ENCODE measurements at places on chromosomes 7 and 10.

DNA sequence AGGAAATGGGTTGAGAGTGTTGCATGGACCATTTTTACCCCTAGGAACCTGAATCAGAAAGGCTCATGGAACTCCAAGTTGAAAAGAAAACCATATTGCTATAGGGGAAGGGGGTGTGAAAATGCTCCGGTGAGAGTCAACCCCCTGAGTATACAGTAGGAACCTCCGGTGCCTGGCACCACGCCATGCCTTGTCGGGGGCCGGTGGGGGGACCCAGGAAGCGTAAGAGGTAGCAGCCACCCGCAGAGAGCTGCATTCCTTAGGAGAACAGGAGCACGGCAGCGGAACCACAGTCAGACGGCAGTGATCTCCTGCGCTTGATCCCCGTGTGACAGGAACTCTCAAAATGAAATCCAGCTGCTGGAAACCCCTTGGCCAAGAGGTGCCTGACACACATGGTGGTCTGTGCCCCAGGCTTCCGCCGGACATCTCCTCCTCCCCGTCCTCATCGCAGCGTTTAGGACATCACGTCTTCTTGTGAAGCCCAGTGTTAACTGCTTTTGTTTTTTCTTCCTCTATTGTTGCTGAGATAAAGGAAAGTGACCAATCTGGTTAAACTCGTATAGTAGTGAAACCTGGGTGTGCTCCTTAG, 186.8 kb downstream of the CELF2 start:
- no peak for DNase-seq

- no peak for DNase-seq
Observed at GRCh38 chr7:91054374-91054773, 209.9 kb upstream of the FZD1 start.

DNA sequence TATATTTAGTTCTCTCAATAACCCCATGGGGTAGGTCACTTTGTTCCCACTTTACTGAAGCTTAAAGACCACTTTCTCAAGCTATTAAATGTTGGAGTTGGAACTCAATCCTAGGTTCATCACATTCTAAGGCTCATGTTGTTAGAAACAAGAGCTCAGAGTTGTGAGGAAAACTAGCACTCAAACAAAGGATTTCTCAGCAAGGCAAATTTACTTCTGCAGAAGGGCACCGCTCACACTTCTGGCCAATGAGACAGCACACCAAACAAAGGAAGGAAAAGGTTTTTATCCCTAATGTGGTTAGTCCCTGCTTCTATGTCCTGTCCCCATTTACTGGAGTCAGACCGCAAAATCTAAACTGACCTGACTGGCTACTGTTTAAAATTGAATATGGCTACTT, 214.6 kb upstream of the PHF14 start:
- no peak for DNase-seq

- no peak for DNase-seq
Observed at GRCh38 chr10:57706576-57707299, 561.0 kb downstream of the IPMK start.

GRCh38 chr7:151078233-151079040, 2.2 kb downstream of the FASTK start:
- DNase-seq: no peak

DNA sequence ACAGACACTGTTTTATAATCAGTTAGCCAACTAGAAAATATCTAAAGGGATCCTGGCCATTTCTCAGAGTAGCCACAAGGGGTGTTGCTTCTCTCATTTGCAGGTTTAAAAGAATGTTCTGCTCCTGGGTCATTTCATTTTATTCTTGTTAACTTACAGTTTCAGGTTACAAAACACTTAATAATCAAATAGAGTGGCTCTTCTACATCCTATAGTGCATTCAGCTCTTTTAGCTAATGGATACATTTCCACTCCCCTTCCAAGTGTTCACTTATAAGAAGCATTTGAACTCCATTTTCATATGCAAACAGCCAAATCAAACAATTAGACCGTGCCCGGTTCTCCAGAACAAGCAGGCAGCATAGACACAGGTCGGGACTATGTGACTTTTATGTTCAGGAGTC, 117.5 kb downstream of the TRIL start:
- no peak for DNase-seq

GRCh38 chr10:24790599-24790998, 66.9 kb upstream of the ARHGAP21 start:
- no peak for DNase-seq

DNA sequence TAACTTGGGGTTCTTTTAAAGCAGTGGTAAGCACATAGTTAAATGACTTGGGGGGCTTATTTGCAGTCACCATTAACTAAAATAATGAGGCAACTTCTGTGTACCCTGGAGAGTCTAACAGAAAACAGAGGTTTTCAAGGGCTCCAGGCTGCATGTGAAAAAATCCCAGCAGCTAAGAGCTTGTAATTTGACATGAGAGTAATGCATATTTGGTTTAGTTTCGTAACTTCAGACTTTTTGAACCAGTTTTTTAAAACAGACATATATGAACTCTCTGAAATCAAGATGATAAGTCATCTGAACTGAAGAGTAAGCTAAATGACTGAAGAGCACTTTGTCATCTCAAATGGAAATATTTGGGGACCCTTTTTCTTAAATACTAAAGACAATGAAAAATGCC, 40.2 kb upstream of the IFRD1 start:
- DNase-seq: no peak

GRCh38 chr7:142827951-142828500, 26.9 kb upstream of the EPHB6 start:
- no peak for DNase-seq

DNA sequence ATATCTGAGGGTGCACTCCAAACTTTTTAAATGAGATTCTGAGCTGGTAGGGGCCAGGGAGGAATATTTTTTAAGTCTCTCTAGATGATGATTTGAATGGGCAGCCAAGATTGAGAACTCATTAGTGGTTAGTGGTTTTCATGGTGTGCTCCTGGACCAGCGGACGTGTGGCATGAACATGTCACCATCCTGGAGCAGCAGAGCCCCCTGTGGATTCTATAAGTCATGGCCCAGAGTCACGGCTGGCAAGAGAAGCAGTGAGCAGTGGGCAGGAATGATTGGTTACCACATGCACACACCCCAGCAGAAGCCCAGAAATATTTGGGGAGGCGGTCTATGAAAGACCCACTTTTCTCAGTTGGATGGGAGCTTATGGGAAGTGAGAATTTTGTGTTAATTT, 21.2 kb upstream of the UCN3 start:
- no peak for DNase-seq

GRCh38 chr7:128829391-128830166, 627 bp upstream of the FLNC start:
- no peak for DNase-seq

GRCh38 chr10:101293007-101293723, 60.8 kb upstream of the BTRC start:
- no peak for DNase-seq

DNA sequence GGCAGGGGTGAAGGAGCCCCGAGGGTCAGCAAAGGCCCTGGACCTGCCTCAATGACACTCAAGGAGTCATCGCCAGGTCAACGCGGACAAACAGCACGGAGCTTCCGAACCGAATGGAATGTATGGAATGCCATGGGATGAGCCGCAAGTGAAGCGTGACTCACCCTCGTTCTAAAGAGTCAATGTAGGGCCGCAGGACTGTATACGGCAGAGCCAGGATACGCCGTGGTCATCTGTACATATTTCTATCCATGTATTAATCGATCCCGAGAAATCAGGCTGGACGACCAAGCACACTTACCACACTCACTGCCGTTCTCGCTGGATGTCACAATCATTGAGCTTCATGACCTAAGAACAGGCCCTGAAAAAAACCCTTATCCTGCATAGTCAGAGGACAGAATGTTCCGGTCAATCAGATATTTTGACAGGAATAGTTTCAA, 4.3 kb downstream of the SNX8 start:
- DNase-seq: no peak

GRCh38 chr10:48550071-48550691, 54.7 kb downstream of the ARHGAP22 start:
- no peak for DNase-seq

DNA sequence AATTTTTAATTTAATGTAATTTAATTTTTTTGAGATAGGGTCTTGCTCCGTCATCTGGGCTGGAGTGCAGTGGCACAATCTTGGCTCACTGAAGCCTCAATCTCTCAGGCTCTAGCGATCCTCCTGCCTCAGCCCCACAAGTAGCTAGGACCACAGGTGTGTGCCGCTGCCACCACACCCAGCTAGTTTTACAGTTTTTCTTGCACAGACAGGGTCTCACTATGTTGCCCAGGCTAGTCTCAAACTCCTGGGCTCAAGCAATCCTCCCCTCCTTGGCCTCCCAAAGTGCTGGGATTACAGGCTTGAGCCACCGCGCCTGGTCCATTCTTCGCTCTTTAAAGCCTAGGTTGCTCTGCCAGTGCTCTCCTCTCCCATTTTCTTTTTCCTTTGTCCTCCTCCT, 12.9 kb downstream of the CALML3 start:
- DNase-seq: no peak
